AG09309 (cell line): ENCODE measurements at places on chromosomes 4 and X.

DNA sequence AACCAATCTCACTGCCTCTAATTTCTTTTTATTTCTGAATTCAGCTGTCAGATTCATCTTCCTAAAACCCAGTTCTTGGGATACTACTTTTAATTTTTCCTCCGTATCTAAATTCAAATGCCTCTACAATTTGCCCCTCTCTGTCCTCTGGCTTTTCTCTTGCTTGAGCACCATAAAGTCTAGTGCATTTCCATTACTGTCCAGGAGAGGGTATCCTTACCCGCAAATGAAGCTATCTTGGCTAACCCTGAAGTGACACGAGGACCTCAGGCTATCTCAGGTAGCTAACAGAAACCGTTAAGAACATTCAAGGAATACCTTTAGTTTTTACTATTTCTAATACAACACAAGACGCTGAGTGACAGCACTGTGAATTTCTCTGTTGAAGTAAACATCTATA lies 49.4 kb upstream of the PRR32 start:
- DNase-seq, result no peak

DNA sequence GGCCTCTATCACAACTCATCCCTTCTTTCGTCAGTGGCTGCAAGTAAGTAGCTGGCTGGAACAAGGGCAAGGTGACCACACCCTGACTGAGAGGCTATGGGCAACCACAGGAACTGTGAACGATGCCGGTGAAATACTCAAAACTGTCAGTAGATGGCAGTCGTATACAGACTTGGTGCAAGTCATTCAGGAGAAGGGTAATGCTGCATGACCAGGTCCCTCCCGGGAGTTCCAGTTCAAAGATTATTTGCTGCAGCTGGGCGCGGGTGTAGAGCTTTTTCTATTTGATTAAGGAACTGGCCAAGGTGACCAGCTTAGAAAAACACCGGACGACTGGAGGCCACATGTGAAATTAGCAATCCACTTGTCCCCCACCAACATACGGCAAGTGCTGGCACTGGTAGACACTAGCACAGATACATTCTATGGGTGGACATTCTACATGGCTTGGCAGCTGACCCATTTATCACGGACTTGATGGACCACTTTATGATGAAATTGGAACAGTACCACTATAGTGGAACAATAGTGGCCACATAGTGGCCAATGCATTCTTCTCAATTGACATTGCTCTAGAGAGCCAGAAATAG lies 726.6 kb downstream of the TRAM1L1 start:
- peak; percentile 17 for DNase-seq

DNA sequence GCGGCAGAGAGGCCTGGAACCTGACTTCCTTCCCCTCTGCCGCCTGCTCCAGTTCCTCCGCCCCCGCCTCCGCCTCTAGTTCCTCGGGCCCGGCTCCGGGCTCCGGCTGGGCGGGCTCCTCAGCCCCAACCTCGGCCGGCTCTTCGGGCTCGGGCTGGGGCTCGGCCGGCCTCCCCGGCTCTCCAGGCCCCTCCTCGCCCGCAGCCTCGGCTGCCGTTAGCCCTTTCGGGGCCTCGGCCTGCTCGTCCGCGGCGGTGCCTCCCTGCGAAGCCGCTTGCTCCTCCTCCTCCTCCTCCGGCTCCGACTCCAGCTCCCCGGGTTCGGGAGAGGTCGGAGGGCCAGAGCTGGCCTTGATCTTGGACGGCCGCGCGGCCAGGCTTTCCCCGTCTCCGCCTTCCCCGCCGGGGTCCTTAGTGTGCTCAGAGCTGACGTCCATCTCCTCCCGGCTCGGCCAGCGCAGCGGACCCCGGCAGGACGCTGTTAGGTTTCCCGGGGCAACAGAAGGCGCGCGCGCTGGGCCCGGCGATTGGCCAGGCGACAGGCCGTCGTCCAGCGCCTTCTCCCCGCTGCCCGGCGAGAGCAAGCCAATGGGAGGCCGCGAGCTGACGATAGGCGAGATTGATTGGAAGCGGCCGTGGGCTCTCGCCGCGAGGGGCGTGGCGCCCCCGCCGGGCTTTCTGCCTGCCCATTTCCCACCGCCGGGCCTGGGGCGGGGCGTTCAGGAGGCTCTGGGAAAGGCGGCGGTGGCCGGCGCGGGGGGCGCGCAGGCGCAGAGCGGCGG lies 479 bp upstream of the TADA2B start:
- peak; percentile 85 for DNase-seq

- no peak for DNase-seq
Observed at GRCh38 chrX:68895341-68895755, 66.5 kb downstream of the EFNB1 start.

GRCh38 chr4:7608046-7608445 lies 173.3 kb upstream of the PSAPL1 start:
- no peak for DNase-seq

- DNase-seq, result no peak
Observed at GRCh38 chr4:147174591-147174990, 228.9 kb upstream of the TTC29 start.

DNA sequence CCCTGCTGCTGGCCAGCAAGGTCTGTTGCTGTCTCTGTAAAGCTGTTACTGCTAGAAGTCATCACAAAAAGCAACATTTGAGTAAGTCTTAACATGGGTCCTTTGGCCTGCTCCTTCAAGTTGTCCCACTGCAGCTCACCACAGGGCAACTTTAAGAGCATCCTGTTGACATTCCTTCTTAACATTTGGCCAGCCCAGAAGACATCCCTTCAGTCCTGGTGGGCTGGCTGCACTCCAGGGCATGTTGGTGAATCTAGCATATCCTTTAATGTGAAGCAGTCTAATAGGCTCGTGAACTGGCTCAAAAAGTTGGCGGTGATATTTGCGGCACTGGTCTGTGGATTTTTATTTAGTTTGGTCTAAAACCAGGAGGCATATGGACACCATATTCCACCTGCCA lies 92.2 kb upstream of the MAML3 start:
- DNase-seq, result no peak

DNA sequence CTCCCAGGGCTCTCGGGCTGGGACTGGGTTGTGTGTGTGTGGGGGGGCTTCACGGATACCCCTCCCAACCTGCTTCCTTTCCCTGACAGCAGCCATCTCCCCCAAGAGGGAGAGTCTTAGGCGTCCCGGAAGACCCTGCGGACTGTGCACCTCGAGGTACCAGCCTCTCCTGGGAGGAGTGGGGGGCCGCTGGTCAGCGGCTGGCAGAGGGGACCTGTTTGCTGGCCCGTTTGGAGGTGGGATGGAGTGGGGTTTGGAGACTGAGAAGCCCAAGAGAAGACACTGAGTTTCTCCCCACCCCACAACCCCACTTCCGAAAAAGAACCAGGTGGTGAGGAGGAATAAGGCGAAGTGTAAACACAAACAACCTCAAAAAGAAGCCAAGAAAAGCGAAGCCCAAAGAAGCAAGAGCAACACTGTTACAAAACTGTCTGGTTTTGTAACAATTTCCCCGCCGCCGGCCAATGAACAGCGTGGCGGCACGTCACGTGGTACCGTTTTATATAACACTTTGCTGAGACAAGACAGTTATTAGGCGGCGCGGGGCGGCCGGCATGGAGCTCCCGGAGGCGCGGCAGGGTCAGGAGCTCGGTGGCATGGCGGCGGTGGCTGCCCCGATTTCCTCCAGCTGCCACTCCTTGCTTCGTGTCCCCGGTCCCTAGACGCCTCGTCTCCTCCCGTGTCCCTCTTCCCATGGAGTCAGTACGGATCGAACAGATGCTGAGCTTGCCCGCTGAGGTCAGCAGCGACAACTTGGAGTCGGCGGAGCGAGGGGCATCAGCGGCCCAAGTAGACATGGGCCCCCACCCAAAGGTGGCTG lies at the start of gene LONRF3:
TSS of gene LONRF3 (plus strand) at position 531 of the 820 bp plus-strand sequence. CDS start at position 694, 163 bp downstream.
- DNase-seq, result no peak

- DNase-seq, result peak; percentile 43
Observed at GRCh38 chr4:102787096-102787881, 26.5 kb upstream of the MANBA start.

GRCh38 chr4:26141051-26141721 lies 179.6 kb upstream of the RBPJ start:
- no peak for DNase-seq

- DNase-seq, result no peak
Observed at GRCh38 chr4:102612824-102613366, 111.7 kb downstream of the NFKB1 start.

GRCh38 chr4:105002278-105002677 lies 144.4 kb upstream of the TET2 start:
- no peak for DNase-seq

DNA sequence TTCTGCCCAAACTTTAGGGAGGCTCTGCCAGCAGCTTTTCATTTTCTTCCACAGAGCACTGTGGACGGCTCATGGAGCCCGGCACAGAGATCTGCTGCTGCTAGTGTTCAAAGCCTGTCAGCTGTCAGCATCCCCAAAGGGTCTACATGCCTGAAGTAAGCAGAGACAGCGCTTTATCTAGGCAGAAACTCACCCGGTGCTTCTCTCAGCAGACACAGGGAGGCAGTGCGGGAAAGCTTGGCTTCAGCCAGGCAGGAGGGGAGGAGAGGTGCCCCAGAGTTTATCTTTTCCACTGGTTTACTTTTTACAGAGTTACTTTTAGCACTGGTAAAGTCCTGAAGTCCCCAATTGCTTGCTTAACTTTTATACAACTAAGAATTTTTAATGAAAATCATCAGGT lies 339.3 kb downstream of the NKX6-1 start:
- no peak for DNase-seq

- DNase-seq, result no peak
Observed at GRCh38 chr4:155837203-155837796, 28.8 kb downstream of the ASIC5 start.

GRCh38 chr4:80948995-80949394 lies 81.5 kb upstream of the BMP3 start:
- DNase-seq, result no peak

GRCh38 chr4:651884-652642 lies 22.0 kb downstream of the ATP5ME start:
- no peak for DNase-seq

DNA sequence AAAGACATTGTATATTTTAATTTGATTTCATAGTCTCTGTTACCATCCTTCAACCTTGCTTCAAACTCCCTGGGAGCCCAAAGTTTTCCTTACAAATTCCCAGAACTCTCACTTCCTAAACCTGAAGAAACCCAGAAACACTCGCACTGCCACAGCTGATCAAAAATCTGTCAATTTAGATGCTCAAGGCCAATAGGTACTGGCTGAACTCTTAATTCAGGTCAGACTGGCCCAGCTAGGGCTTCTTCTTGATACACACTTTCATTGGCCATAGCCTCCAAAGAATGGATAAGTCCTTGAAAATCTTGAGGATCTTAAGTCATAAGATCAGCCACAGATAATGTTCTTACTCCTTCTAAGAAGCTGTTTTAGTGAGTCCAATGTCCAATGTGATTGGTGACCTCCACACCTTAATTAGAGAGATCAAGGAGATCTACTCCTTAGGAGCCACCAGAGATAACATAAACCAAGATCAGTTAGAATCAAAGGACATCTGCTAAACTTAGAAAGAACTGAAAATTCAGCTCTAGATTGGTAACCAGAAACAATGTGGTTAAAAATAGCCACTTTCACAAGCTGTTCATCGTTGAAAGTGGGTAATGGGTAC lies 51.5 kb downstream of the ACSL4 start:
- no peak for DNase-seq

GRCh38 chr4:125789023-125789422 lies 474.3 kb downstream of the FAT4 start:
- no peak for DNase-seq

- DNase-seq, result no peak
Observed at GRCh38 chr4:54100595-54101189, 729 bp downstream of the GSX2 start.

- DNase-seq, result no peak
Observed at GRCh38 chr4:8779490-8779932, 92.1 kb downstream of the HMX1 start.

DNA sequence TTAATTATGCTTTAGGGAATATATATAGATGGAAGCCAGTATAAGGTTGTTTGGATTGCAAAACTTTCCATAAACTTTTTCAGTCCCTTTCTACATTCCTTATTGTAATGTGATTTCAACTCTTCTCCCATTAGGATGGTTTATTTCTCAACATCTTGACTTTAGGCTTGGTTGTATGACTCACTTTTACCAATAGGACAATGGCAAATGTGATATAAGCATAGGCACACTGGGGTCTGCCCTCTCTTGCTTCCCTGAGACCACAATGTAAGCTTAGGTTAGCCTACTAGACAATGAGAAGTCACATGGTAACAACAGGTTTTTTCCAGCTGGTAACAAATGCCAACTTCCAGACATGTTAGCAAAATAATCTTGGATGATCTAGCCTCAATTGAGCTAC lies 163.3 kb upstream of the RBPJ start:
- no peak for DNase-seq

DNA sequence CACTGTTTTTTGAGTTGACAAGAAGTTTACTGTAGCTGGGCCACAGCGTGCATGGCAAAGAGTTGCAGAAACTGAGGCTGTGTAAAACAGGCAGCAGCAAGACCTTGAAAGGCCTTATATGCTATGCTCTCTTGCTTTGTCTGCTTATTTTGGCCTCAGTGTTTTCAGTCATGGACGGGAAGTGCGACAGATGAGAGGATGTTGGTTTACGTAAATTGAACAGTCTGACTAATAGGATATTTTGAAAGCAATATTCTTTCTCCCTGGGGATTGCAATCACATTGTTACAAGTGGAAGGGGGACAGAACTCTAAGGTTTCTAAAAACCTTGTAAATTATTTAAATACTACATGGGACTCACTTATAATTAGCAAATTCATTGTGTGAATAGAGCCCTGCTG lies 32.2 kb upstream of the MAGEA10 start:
- DNase-seq, result no peak

- no peak for DNase-seq
Observed at GRCh38 chr4:26127851-26128337, 192.9 kb upstream of the RBPJ start.

DNA sequence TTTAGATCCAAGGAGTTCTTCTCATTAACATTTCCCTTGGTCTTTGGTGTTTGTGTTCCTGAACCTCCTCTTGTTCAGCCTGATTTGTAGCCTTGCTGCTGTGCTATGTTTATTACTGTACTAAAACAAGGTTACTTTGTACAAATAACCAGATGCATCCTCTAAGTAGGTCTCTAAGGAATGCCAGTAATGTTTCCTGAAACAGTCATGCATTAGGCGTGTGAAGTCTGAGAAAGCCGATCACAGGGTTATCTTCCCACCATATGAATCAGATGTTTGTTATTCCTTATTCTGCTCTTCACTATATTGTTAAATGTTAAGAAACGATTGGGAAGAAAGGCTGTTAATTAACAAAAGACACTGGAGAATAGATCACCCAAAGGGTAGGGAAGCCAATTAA lies 66.9 kb downstream of the GALNTL6 start:
- no peak for DNase-seq
